Right lung (tissue), 10 donors: ENCODE measurements at places on chromosomes 6 and 20. TPM values are rescaled to one million over a fixed set of nuclear protein-coding genes. Genes with fewer than 3 reads are reported as not detected.

The PRL gene
- 0.18 TPM for polyA plus RNA-seq

The DEFB125 gene
- not detected for polyA plus RNA-seq

The CNBD2 gene
- polyA plus RNA-seq = 0.59 TPM

The OTOR gene
- polyA plus RNA-seq = not detected

The CYP24A1 gene
- not detected for polyA plus RNA-seq

The BMP5 gene
- 68.0 TPM for polyA plus RNA-seq

The DAAM2 gene
- polyA plus RNA-seq = 32.7 TPM

The MATN4 gene
- 0.15 TPM for polyA plus RNA-seq

The PROKR2 gene
- not detected for polyA plus RNA-seq

The C20orf204 gene
- 0.66 TPM for polyA plus RNA-seq

The SLC16A10 gene
- 6.3 TPM for polyA plus RNA-seq

The SULF2 gene
- 12.2 TPM for polyA plus RNA-seq
